RPMI8226 (cell line): ENCODE measurements at places on chromosomes 3 and 15.
A peak's percentile ranks its signal among the peaks of the same experiment; 100 is the strongest.

DNA sequence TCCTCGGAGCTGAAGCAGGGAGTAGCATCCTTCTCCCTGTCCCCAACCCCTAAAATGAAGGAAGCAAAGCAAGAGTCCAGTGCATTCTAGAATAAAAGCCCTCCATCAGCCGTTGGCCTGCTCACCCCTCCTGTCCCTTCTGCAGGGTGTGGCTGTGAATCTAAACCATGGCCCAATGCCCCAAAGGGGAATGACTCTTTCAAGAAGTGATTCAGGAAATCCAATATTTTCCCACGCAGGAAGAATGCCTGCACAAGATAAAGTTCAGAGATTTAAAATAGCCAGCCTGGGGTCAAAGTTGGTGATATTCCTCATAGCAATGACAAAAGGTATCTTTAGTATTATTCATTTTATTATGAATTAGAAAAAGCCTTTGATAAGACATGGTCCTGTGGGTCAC is 38.5 kb downstream of the SLCO2A1 start:
- DNase-seq, result no peak

DNA sequence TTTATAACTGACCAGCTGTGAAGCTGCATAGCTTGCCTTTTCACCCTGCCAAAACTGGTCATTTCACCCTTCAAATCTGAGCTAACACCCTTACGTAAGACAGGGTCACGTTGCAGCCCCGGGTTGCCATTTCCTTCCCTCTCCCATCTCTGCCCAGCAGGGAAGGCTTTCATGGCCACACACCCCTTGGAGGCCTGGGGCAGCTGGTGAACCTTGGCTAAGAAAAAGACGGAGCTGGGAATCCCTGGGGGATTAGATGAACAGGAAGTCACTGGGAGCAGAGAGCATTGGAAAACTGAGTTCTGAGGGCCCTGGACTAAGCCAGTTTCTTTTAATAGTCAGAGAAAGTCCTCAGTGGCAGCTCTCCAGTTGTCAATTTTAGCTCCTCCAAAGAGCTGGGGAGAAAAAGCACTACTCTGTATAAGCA is 67.8 kb downstream of the TTC23 start:
- DNase-seq, result no peak

- DNase-seq, result peak; percentile 23
These were observed 405.4 kb upstream of the TBL1XR1 start for GRCh38 chr3:177602601-177603147.

- no peak for DNase-seq
These were observed 47.4 kb upstream of the SMAD3 start for GRCh38 chr15:67018026-67018425.

DNA sequence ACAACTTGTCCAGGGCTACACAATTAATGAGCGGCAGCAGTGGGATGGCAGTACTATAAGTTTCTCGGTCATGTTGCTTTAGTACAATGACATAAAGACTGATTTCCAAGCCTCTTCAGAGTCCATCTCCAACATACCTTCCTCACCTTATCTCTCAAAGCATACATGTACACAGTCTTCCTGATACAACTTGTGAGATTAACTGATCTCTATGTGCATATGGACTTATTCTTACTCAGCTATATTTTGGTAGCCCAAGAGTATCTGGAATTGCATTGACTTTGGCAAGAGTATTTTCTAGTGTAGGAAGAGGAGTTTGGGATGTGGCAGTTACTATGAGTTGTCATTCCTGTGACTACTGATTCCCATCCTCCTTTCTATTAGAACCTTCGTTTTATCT is 575.0 kb downstream of the EDEM1 start:
- no peak for DNase-seq

GRCh38 chr3:28056806-28057205 is 184.6 kb upstream of the CMC1 start:
- no peak for DNase-seq

DNA sequence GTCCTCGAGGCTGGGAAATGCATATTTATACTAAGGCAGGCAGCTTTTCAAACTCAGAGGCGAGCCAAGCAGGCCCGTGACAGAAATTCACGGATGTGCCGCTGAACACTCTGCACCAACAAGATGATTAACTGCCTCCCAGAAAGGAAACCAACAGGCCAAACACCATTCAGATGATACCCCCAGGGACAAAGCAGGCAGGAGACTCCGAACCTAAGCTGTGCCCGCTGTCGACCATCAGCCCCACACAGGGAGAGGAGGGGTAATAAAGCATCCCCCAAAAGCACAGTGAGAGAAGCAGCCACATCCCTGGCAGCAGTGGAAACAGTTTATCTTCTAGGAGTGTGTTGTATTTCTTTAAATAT is 31.8 kb downstream of the ADAMTS17 start:
- no peak for DNase-seq

DNA sequence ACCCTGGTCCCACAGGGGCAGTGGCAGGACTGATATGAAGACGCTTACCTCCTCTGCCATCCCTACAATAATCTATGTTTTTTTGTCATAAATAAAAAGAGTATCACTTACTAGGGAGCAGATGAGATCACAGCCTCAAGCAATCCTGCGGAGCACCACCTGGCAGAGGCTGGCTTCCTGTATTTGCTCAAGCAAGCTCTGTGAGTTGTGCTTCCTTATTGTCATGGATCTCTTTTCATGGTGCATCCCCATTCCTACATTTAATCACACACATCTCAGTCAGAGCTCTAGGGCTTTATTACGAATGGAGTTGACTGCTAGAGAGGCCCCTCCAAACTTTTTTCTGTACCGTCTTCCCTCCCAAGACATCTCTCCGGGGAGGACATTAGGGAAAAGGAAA is 186.0 kb downstream of the UBE2E2 start:
- no peak for DNase-seq

- DNase-seq, result no peak
These were observed 173.6 kb downstream of the PPM1L start for GRCh38 chr3:160929595-160929994.

DNA sequence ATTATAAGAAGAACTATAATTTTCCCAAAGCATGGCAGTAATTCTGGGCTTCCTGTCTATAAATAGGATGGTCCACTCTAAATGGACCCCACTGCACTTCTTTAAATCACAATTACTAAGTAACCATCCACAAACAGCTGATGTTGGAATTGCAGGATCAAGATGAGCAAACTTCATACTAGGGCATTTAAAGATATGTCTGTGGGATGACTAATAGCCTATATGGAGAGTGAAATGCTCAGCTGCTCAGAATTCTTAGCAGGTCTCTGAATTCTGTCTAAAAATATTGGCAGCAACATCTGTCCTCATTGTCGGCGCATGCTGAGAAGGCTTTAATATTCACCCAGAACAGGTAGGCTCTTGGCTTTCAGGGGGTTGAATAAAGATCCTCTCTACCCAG is 140.4 kb downstream of the SATB1 start:
- DNase-seq, result no peak

DNA sequence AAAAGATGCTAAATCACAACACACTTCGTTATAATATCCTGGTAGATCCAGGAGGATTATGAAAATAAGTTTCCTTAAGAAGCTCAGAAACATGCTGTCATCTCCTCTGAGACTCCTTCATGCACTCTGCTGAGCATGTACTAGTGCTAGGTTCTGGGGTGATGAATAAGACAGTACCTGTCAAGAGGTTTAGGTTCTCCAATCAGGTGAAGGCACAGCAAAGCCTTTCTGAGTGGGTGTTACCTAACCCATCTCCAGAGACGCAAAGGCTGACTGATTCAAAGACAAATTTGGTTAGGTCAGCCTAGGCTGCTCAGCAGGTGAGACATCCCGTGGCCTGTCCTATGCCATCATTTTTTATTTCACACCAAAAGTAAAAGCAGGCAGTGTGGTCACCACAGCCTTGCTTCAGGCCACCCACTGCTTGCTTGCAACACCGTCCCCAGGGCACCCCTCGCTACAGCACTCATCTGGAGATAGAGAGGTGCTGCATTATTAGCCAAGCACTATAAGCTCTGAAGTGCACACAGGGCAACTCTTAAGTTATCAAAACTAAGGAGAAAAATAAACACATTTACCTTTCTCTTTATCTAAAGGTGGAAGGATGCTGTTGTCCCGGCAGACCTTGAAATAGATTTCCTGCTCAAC is 117.2 kb downstream of the TJP1 start:
- no peak for DNase-seq

- DNase-seq, result no peak
These were observed 246.5 kb downstream of the EPHB1 start for GRCh38 chr3:135041601-135042000.

GRCh38 chr15:93479715-93480114 is 390.7 kb upstream of the RGMA start:
- DNase-seq, result no peak

DNA sequence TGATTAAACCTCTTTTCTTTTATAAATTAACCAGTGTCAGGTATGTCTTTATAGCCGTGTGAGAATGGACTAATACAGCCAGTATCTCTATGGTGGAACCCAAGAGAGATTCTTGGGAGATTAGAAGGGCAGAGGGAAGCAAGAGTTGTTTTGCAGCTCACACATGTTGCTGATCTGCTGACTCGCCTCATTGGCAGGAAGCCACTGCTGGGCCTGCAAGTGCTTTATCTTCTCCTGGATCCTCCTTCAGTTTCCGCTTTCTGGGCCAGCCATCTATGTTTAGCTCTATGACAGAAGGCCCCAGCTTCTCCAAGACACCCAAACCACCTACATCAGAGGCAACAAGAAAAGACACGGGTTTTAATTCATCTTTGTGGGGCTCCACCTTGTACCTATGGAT is 23.4 kb upstream of the GALNT15 start:
- DNase-seq, result peak; percentile 93

- DNase-seq, result no peak
These were observed 151.4 kb downstream of the SCAPER start for GRCh38 chr15:76753771-76754170.

- DNase-seq, result no peak
These were observed 62.3 kb downstream of the MCTP2 start for GRCh38 chr15:94293411-94294402.

DNA sequence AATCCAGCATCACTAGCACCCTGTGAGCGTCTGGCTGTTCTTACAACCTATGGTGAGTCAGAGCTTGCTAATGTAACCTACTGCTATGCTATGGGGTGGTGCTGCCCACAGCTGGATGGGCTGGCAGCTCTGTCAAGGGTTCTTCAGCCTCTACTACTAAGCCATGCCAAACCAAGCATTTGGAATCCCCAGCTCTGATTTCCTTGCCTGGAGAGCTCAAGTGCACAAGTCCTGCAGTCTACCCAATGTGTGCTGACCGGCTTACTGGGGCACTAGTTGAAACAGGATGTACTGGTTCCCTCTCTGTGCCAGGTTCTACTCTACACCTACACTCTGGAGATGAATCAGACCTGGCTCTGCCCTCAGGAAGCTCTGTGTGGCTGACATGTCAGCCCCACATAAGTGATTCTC is 4.2 kb downstream of the TEX264 start:
- no peak for DNase-seq

DNA sequence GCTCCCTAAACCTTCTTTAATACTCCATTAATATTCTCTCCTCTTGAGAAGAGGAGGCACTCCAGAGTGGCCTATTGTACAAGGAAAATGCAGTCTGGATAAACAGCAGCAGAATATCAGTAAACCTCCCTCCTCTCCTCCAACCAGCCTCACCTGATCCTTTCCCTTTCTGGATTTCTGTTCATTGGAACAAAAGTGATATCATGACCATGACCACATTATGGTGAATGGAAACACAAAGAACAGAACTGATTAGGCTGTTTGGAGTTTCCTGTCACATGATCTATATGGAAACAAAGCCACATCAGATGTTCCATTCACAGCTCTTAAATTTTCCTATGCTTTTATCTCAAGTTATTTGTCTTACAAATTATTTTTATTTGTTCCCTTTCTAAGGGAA is 14.6 kb downstream of the C2CD4B start:
- DNase-seq, result no peak

DNA sequence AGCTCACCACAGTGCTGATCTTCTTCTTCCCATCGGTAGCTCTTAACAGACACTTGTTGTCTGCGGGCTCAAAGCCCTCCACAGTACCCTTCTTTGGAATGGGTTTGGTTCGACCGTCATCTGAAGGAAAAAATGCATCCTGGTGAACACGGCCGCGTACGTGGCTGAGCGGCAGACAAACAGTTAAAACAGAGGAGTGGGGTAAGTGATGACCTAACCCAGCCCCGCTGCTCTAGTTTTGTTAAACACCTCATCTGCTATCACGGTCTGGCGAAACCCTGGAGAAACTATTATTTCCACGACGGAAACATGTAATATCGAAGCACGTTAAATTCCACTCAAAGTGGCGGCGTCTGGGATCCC is 725 bp downstream of the SRP14 start:
- DNase-seq, result no peak

GRCh38 chr3:138493804-138494606 is 59.6 kb downstream of the ESYT3 start:
- DNase-seq, result no peak

- no peak for DNase-seq
These were observed 188.5 kb upstream of the RBMS3 start for GRCh38 chr3:29092348-29092747.

DNA sequence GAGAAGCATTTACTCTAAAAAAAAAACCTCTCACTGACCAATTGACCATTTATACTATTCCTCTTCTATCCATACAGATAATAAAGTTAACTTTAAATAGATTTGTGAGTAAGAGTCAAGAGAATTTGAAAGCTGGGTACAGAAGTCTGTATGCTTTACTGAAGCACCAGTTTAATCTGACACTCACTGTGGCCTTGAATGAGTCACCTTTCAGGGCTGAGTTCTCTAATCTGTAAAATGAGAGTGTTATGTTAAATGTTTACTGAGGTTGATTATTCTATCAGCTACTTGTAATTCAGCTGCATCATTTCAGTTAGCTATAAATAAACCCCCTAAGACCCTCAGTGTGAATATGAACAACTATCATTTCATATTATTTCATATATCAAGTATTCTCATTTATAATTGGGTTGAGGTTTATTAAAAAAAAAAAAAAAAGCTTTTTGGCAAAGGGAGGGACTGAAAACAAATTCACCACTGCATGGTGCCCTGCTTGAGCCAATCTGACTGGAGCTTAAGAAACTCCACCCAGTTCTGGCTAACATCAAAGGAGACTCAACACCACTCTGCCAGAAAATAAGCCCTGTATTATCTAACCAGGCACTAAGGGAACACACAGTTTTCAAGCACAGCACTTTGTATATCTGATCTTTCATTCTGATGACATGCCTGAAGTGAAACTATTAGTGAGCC is 2.8 kb downstream of the MAP4 start:
- no peak for DNase-seq

GRCh38 chr3:171206283-171206682 is 179.8 kb upstream of the SLC2A2 start:
- DNase-seq, result no peak
